Esophagus muscularis mucosa (tissue), 4 donors: ENCODE measurements at places on chromosomes 12 and 14. TPM values are rescaled to one million over a fixed set of nuclear protein-coding genes. Genes with fewer than 3 reads are reported as not detected.

Gene MGP
- total RNA-seq, result 741 TPM

DNA sequence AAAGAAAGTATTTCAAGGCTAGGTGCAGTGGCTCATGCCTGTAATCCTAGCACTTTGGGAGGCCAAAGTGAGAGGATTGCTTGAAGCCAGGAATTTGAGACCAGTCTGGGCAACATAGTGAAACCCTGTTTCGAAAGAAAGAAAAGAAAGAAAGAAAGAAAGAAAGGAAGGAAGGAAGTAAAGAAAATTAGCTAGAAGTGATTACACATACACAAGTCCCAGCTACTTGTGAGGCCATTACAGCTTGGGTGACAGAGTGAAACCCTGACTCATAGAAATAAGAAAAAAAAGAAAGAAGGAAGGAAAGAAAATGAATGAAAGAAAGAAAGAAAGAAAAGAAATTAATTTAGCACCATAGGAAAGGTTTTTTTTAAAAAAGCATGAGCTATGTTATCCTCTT, 33.3 kb upstream of the PPP1CC start:
- H3K27ac ChIP-seq, result no peak overlapping the region
- no peaks in the 10 kb centered on the region for H3K4me1 ChIP-seq
- no peak for DNase-seq
- no peak overlapping the region for H3K4me3 ChIP-seq

Gene FAM186B
- under 0.01 TPM for total RNA-seq

Gene LBHD2
- not detected for total RNA-seq

DNA sequence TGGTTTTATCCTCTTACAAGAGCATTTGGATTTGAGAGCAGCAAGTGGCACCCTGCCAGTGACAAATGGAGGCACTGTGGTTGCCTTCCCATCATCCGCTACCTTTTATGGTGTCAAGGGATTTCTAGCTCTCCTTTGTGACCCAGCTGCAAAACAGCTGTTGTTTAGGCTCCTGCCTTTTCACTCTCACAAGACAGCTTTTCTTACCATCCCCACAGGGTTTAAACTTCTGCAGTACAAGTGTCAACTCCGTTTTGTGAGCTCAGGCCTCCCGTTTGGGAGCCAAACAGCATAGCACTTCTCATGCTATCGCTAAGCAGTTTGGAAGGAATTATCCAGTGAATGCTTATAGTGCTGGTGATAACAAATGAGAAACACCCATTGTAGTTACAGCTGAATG, 331.4 kb downstream of the TMTC2 start:
- H3K4me3 ChIP-seq, result no peak overlapping the region
- H3K4me1 ChIP-seq, result peaks cover 21% of the 10 kb centered on the region
- H3K36me3 ChIP-seq, result no peaks in the 10 kb centered on the region
- DNase-seq, result no peak
- no peaks in the 10 kb centered on the region for H3K27me3 ChIP-seq

- peak; percentile 24 for DNase-seq
- H3K27ac ChIP-seq, result no peak overlapping the region
- H3K4me3 ChIP-seq, result no peak overlapping the region
- peaks cover 21% of the 10 kb centered on the region for H3K27me3 ChIP-seq
Measured at GRCh38 chr12:2751686-2752085, 43.1 kb upstream of the FKBP4 start.

Gene KRT6C
- not detected for total RNA-seq
